ENCODE measurements at places on chromosomes 13 and 19. TPM values are rescaled to one million over a fixed set of nuclear protein-coding genes. Genes with fewer than 3 reads are reported as not detected.

- DNase-seq = no peak
These were observed 25.7 kb downstream of the VRK3 start for GRCh38 chr19:49999371-50000010.

DNA sequence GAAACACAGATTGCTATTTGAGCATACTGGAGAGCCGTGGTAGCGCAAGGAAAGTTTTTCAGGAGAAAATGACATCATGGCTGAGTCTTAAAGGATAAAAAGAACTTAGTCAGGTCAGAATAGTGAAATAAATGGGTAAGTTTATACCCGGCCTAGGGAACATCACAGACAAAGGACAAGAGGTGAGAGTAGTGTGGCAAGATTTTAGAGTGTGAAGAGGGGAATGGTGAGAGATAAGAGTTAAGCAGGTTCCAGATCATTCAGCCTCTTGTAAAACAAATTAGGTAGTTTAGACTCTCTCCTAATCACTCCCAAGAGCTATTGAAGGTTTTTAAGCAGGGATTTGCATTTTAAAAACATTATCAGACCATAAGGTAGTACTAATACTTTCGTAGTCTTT lies 116.0 kb upstream of the MAB21L1 start:
- DNase-seq = no peak

DNA sequence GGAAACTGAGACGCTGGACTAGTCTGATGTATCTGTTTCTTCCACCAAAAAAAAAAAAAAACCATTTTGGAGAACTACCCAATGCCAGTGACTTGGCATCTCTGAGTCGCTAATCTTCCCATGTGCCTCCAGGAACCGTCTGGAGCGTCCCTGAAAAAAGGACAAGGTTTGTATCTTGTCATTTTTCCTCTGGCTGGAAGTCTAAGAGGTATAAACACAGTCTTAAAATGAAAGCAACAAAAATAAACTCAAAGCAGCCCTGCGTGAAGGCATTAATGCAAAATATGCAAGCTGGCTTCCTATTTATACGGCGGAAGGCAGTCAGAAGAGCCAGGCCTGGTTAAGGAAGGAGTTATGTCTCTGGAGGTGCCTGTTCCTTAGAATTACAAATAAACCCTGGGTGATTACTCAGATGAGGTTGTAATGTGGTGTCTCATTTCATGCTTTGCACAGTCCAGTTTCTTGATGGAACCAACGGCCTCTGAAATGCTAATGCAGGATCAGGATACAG lies 20.3 kb downstream of the ACTN4 start:
- no peak for DNase-seq

Gene PAF1
- total RNA-seq = 53.8 TPM

GRCh38 chr13:110471156-110471832 lies 90.2 kb downstream of the RAB20 start:
- no peak for DNase-seq

DNA sequence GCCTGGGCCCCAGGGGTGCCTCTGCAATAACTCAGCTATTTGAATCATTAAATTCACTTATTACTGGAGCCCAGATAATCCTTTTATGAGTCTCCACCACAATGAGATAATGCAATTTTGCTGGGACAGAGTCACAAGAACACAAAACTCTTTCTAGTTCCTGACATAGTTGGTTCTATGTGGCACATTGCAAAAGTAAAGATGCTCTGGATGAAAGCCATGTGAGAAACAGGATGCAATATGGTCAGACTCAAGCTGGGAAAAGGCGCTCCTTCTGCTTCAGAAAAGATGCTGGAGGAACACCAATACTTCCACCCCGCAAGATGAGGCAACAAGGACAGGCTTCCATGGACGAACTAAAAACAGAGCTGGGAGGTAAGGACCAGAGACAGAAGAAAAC lies 5.7 kb downstream of the ANKRD27 start:
- DNase-seq = no peak

GRCh38 chr13:112839356-112840105 lies 129.5 kb upstream of the MCF2L start:
- DNase-seq = no peak

DNA sequence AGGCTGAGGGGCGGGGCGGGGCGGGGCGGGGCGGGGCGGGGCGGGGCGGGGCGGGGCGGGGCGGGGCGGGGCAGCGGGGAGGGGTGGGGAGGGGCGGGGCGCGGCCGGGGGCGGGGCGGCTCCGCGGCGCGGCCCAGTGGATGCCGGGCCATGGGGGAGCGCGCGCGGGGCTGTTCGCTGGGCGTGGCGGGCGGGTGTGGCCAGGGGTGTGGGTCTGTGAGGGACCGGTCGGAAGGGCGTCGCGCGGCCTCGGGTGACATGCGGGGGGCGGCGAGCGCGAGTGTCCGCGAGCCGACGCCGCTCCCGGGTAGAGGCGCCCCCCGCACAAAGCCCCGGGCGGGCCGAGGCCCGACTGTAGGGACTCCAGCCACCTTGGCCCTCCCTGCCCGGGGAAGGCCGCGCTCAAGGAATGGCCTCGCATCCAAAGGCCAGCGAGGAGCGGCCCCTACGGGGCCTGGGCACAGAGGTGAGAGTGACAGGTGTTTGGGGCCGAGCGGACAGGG lies at the start of gene ZFP28:
TSS of gene ZFP28 (plus strand) at position 188 of the 503 bp plus-strand sequence. CDS start at position 259, 71 bp downstream.
- no peak for DNase-seq

Gene SYT5
- total RNA-seq = not detected

Gene WASF3
- 0.12 TPM for total RNA-seq

DNA sequence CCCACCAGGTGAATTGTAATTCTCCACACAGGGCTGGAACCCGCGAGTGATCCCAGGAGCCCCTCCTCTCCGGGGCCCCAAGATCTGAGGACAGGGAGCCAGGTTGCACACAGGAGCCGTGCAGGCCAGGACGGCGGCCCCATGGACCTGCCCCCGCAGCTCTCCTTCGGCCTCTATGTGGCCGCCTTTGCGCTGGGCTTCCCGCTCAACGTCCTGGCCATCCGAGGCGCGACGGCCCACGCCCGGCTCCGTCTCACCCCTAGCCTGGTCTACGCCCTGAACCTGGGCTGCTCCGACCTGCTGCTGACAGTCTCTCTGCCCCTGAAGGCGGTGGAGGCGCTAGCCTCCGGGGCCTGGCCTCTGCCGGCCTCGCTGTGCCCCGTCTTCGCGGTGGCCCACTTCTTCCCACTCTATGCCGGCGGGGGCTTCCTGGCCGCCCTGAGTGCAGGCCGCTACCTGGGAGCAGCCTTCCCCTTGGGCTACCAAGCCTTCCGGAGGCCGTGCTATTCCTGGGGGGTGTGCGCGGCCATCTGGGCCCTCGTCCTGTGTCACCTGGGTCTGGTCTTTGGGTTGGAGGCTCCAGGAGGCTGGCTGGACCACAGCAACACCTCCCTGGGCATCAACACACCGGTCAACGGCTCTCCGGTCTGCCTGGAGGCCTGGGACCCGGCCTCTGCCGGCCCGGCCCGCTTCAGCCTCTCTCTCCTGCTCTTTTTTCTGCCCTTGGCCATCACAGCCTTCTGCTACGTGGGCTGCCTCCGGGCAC lies 3.9 kb downstream of the FFAR1 start:
- DNase-seq = peak; percentile 33

DNA sequence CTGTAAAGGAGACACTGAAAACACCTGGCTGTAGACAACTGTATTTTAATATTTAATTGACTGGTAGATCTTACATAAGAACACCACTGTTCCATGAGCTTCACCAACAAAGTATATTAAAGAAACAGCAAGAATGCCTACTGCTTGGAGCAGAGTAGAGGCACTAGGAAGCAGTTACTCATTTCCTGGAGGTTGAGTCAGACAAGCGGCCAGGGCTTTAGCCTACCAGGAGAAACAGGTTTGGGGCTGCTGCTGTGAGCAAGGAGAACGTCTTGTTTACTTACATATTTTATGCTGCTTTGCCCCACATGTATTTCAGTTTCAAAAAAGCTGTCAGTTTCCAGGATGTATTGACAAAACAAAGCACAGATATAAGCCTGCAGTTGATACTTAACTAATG lies 33.4 kb downstream of the ALG5 start:
- no peak for DNase-seq

DNA sequence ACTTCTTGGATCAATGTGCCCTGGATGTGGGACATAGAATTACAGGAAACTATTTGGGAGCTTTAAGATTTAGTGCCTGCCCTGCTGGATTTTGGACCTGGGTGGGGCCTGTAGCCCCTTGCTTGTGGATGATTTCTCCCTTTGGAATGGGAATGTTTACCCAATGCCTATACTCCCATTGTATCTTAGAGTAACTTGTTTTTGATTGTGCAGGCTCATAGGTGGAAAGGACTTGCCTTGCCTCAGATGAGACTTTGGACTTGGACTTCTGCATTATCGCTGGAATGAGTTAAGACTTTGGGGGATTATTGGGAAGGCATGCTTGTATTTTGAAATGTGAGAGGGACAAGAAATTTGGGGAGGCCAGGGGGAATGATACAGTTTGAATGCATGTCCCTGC lies 13.5 kb downstream of the SLC15A1 start:
- peak; percentile 5 for DNase-seq

GRCh38 chr19:45547965-45548609 lies 36.5 kb downstream of the OPA3 start:
- DNase-seq = no peak

Gene CDC34
- total RNA-seq = 58.3 TPM

DNA sequence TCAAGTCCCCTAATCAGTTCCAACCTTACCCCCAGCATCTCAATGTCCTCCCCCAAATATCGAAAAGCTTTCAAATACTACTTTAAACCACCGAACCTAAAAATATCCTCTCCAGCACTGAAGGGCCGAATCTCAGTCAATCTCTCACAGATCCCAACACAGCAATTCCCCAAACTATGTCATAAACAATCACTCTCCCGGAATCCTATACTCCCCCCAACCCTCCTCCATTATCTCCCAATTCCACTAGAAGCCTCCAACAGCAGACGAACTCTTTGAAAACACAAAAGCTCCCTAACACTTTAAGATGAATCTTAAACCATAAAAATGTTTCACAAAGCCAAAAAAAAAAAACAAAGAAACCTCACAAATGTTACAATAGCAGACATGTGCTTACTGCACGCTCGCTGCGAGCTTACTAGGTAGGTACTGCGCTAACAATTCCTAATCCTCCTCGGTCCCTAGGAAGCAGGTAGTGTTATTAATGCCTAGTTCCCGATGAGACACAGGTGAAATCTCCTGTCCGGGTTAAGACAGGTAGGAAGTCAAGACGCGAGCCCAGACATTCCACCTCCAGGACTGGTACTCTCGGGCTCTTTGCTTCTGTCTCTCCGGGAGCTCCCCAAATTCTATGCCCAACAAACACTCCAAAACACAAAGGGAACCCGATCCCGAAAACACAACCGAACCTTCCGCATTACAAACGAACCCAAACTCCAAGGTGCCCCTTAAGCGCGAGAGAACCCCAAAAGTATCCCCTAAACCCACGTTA lies 14.2 kb downstream of the FBXO46 start:
- DNase-seq = no peak

DNA sequence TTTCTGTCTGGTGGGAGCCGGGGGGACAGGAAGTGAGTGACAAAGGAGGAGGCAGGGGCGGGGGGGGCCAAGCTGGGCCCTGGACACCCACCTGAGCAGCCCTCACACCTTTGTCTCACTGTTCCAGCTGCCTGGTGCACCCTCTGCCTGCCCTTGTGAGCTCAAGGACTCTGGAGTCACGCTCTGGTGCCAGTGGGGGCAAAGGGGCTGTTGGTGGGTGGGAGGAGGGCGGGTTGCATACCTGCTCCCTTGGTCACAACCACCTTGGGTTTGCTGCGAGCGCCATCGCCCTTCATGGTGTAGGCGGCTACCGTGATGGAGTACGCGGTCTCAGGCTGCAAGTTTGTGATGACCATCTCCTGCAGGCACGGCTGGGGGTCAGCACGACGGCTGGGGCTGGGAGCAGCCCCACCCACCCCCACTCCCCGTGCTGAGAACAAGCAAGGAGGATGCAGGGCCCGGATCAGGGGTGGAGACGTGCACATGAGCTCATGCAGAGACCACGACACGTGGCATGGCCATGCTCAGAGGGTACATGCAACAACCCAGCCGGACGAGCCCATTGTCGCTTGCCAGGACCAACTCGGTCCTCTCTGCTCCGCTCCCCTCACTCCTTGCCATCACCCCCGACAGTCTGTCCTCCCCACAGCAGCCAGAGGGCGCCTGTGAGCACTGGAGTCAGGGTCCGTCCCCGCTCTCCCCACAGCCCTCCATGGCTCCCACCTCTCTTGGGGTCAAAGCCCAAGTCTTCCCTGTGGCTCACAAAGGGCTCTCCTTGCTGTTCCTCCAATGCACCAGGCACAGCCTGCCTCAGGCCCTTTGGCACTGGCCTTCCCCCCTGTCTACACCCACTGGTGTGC lies 114.9 kb downstream of the PTPRS start:
- DNase-seq = no peak

GRCh38 chr13:51772105-51772455 lies 31.9 kb downstream of the DHRS12 start:
- DNase-seq = no peak

GRCh38 chr19:45296355-45296754 lies 26.3 kb downstream of the CKM start:
- no peak for DNase-seq

DNA sequence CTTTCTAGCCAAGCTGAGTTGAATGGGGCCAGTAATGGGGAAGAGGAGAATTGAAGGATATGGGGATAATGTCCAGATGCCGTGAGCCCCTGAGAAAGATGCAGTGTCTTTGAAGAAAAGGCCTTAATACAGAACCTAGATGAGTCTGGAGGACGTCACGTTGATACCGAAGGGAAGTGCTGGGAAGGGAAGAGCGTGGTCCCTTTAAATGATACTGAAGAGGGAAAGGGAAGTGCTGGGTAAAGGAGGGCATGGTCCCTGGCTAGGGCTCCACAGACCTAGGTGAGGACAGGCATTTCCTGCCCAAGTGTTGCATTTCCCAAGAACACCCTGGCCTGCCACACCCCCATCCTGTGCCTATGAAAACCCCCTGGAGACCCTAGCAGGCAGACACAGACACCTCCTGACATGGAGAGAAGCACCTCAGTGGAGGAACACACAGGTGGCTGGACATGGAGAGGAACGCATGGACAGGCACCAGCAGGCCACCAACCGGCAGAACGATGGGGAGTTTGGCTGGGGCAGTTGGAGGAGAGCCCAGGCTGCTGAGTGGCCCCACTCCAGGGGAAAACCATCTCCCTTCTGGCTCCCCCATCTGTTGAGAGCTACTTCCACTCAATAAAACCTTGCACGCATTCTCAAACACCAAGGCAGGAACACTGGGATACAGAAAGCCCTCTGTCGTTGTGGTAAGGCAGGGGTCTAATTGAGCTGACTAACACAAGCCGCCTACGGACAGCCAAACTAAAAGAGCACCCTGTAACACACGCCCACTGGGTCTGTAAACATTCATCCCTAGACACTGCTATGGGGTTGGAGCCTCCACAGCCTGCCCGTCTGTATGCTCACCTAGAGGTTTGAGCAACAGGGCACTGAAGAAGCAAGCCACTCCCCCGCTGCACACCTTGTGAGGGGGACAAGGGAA lies 34.9 kb upstream of the POMP start:
- no peak for DNase-seq
